ENCODE measurements at places on chromosomes 5 and 9. TPM values are rescaled to one million over a fixed set of nuclear protein-coding genes. Genes with fewer than 3 reads are reported as not detected.

PCDHGA3 gene
- 0.75 TPM for polyA plus RNA-seq

PTPRD gene
- polyA plus RNA-seq: 0.09 TPM

FLT4 gene
- polyA plus RNA-seq: 0.07 TPM

NIPAL4 gene
- polyA plus RNA-seq: 6.1 TPM

ATP6V0E1 gene
- polyA plus RNA-seq: 213 TPM

PCDHB7 gene
- polyA plus RNA-seq: 0.01 TPM

SCGB3A2 gene
- polyA plus RNA-seq: not detected

DNA sequence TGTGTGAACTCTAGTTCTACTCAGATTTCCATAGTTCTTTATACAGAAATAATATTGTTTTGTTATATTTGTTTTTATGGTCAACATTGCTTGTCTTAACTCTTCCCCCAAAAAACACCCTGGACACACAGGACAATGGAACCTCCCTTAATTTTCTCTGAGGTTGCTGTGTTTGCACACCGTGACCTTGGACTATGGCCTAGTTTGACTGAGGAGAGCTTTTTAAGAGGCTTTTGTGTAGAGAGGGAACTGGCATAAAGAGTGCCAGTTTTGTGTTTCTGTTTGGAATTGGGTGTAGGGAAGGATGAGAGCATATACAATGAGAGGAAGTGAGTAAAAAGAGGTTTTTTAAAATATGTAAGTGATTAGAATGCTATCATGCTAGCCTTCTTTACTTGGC is 101.1 kb upstream of the MEF2C start:
- DNase-seq: no peak

DNA sequence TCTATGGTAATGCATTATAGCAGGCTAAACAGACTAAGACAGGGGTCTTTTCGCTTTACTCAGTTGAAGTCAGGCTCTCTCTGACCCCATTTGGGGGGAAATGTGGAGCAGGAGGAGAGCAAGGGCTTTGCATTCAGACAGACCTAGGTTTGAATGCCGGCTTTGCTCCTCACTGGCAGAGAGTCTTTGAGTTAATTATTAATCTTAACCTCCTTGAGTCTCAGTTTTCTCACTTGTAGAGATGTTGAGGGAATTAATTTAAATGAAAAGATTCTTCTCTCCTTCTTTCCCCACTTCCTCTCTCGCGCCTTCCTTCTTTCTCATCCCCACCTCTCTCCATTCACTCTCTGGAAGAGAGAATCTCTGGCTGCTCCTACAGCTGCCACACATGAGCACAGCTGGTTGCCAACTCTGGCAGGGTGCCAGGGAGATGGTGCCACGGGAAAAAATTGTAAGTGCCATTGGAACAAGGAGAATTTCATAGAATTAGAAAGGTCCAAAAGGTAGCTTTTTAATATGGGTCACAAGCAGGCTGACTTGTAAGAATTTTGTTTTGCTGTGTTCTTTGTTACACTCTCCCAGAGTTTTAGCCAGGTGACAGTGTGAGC is 25.2 kb upstream of the GLRA1 start:
- DNase-seq: no peak

DNA sequence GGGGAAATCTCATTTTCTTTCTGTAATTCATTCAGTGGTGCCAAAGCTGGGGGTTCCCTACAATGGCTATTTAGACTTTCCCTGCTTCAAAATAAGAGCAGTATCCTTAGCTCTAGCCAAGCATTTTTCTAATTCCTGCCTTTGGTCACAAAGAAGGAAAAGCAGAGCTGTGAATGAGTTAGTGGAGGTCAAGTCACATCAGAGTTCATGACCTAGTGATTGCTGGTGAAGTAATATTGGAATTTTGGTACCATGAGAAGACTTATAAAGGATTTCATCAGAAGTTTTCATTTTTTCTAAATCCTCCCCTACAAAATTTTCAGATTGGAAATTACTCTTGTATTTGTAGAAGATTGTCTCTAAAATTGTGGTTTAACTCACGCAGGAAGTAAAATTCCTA is 28.0 kb downstream of the DNAJC21 start:
- no peak for DNase-seq

DNA sequence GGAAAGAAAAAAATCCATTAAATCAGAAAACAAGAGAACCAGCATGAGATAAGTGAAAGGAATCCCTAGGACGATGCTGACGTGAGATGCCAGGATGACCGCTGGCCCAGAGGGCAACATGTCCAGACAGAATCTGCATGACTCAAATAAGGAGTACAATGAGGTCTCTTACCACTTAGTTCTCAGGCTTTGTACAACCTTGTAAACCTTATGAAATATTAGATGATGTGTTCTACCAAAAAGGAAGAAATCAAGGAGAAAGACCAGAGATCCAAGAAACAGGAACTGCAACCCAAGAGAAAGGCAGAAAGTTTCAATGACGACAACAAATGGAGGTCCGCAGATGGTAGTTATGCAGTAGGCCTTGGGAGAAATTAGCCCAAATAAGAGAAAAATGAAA is 2.8 kb upstream of the GPR150 start:
- DNase-seq: peak; percentile 97

- no peak for DNase-seq
Measured at GRCh38 chr5:172028167-172028566, 21.7 kb upstream of the FBXW11 start.

DNA sequence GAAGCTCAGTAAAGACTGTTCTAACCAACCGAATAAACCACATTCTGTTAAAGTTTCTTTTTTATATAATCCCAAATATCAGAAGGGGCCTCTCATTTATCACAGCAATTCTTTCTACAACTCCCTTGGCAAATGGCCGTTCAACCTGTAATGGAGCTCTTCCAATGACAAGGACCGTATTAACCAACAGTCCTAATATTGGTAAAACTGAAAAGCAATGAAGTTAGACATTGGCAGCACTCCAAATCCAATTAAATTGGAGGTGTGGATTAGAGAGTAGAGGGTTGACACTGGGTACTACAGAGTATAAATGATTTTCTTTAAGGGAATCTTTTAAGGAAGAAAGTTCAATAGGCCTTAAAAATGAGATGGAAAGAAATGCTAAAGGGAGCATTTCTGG is 842 bp downstream of the TMED7 start:
- no peak for DNase-seq

DNA sequence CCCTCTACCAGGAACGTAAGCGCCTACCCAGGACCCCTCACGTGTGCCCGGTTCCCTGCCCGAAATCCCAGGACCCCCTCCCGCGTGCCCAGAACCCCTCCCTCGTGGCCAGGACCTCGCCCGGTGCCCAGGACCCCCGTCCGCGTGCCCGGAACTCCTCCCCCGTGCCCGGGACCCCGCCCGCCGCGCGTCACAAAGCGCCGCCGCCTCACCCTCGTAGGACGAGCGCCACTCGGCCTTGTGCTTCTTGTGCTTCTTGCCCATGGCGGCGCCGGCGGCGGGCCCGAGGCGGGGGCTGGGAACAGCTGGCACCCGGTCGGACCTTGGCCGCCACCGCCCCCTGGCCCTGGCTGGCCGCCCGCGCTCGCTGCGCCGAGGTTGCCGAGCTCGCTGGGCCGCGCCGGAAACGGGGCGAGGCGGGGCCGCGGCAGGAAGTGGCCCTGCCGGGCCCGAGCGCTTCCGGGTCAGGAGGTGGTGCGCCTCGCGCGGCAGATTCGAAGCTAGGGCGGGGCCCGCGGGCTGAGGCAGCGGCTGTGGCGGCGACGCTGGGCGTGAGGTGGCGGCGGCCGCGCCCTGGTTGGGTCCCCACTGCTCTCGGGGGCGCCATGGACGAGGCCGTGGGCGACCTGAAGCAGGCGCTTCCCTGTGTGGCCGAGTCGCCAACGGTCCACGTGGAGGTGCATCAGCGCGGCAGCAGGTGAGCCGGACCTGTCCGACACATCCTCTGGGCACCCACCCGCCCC is at the start of the genes BRD9 and TRIP13:
BRD9 (minus strand) TSS at position 408 of the 743 bp plus-strand sequence; CDS start at position 264, 144 bp downstream.
TRIP13 (plus strand) TSS at position 491 of the 743 bp plus-strand sequence; CDS start at position 606, 115 bp downstream.
- peak; percentile 75 for DNase-seq

GRCh38 chr5:179613460-179614071 is 9.9 kb downstream of the HNRNPH1 start:
- no peak for DNase-seq

DNA sequence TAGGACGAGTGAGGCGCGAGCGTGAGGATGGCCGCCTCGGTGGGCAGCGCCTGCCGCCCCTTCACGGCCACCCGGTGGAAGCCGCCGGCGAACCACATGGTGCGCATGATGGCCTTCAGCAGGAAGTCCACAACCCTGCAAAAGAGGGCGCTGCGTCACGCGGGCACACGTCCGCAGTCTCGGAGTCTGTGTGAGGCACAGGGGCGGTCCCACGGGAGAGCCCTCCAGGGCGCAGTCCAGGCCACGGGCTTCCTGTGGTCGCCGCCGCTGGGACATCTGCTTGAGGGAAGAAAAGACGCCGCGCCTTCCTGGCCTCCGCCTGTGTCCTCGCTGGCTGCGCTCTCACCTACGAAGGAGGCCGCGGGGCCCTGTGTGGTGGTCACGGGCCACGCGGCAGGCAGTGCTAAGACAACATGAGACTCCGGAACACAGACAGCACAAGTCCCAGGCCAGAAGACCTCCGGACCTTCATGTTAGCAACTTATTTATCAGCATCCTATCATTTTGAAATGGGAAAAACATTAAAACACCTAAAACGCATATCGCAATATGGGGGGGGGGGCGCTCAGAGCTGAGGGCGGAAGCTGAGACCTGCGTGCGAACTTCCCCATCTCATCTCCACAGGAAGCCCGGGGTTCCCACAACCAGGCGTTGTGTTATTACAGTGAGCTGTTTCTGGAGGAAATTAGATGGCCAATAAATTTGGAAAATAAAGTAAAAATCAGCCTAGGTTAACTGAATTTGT is 28.8 kb downstream of the LPCAT1 start:
- DNase-seq: no peak

DNA sequence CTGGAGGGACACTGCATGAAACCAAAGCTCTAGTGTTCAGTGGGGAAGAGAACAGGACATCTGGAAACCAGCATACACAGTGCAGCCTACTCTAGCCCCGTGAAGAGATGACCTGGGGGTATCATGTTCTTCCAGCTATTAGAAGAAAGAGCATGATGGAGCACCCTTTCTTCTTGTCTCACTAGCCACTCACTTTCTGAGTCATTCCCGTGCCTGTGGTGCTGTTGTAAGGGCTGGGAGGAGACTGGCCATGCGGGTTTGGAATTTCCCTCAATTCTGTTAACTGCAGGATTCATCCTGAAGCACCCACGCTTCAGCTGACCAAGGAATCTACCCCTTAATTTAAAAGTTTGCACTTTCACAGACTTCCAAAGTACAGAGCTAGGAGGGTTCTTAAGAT is 137.0 kb downstream of the COL23A1 start:
- DNase-seq: peak; percentile 57

GRCh38 chr5:176738637-176739250 is 71.6 kb upstream of the UNC5A start:
- DNase-seq: no peak

GRCh38 chr9:87034841-87035240 is 87.5 kb upstream of the GAS1 start:
- DNase-seq: no peak

GRCh38 chr9:73114058-73114457 is 37.6 kb upstream of the ANXA1 start:
- DNase-seq: no peak

GRCh38 chr5:118882666-118883065 is 105.7 kb downstream of the DTWD2 start:
- DNase-seq: no peak

- DNase-seq: no peak
Measured at GRCh38 chr9:129785866-129786265, 17.1 kb upstream of the TOR1B start.

DNA sequence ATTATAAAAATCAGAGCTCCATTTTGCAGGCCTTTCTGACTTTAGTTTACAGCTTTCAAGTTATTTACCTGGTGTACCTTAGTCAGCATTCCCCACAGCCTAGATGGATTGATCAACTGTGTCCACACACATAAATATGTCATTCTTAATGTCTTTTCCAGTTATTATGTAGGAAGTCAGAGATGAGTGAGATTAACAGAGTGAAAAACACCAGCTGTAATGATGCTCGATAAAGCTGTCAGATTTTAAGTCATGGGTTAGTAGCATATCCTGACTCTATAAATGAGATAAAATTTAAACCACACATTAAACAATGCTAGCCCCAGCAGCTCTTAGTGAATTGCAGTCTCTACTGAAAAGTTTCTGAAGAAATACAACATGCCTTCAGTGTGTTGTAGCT is 48.9 kb downstream of the NUDT12 start:
- DNase-seq: no peak

DNA sequence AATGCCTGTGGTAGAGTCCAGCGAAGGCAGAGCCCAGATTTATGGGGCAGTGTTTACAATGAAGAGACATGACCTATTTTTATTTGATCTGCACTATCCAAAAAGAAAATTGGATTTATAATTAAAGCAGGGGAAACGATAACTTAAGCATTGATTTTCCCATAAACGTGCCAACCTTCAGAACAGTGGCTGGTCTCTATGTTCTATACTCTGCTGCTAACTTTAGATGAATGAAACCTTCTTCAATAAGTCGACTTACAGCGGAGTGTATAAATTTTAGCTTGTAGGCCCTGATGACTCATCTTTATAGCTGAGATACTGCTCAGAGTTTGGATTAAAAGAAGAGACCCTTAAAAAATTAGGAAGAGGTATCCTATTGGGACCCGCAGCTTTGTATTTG is 452.6 kb downstream of the TLR4 start:
- DNase-seq: no peak

GRCh38 chr5:96823900-96824380 is 16.2 kb upstream of the ERAP1 start:
- peak; percentile 99 for DNase-seq

GRCh38 chr9:129236441-129237145 is 58.5 kb upstream of the IER5L start:
- no peak for DNase-seq

- DNase-seq: no peak
Measured at GRCh38 chr5:150288791-150289190, 782 bp downstream of the CAMK2A start.

DNA sequence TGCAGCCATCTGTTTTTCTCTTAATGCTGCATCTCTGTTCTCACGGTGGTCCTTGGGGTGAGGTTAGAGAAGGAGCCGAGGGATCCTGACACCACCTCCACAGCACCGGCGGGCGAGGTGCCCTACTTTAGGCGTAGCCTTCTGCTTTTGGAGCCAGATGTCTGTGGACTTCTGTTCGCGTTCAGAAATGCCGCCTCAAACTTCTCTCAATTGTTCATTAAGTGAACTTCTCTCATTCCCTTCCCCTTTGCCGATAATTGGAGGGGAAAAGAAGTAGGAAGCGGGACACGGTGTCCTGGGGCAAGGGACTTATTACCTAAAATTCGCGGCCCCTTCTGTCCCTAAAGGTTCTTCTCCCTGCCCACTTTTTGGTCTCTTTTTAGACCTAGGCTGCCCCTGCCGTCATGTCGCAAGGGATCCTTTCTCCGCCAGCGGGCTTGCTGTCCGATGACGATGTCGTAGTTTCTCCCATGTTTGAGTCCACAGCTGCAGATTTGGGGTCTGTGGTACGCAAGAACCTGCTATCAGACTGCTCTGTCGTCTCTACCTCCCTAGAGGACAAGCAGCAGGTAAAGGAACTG is 455 bp downstream of the KIF20A start:
- peak; percentile 9 for DNase-seq
